H1 (cell line): ENCODE measurements at places on chromosomes 13 and 19.

DNA sequence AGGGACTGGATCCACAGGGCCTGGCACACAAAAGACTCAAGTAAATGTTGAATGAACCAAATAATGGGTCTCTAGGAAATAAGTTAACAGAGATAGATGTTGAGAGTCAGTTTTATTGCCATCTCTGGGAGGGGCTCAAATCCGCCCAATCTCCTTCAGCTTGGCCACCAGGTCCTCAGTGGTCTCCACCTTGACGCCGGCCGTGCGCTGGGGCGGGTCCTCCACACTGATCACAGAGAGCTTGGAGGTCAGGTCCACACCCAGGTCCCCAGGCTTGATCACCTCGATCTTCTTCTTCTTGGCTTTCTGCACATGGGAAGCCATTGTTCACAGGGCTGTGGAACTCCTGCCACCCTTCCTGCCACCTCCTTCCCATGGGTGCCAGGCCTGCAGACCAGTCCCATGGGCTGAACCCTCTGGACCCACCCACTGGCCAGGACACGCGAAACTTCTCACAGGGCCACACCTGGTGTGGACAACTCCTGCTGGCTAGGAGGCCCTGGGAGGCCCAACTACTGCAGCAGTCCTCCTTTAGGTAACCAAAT lies 3.2 kb upstream of the VSIG10L start:
- no peak for DNase-seq

GRCh38 chr19:55857974-55858373 lies 21.6 kb downstream of the NLRP4 start:
- no peak for DNase-seq

GRCh38 chr13:50645092-50645491 lies 198.4 kb downstream of the DLEU7 start:
- no peak for DNase-seq

GRCh38 chr13:65868884-65869283 lies 1361.3 kb downstream of the PCDH9 start:
- no peak for DNase-seq

DNA sequence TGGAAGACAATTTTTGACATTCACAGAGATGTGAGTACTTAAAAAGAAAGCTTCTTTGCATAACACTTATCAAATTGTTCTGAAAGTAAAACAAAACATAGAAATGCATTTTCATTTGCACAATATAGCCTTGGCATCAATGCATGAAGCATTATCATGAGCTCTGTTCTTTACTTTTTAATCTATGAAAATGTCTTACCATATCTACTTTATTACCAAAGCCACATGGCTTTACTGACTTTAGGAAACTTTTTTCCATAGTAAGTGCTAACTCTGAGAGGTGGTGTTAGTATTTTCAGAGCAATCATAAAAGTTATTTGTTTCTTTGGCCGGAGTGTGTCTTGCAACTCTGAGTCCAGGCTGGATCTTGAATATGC lies 10.5 kb downstream of the TNFRSF19 start:
- no peak for DNase-seq

DNA sequence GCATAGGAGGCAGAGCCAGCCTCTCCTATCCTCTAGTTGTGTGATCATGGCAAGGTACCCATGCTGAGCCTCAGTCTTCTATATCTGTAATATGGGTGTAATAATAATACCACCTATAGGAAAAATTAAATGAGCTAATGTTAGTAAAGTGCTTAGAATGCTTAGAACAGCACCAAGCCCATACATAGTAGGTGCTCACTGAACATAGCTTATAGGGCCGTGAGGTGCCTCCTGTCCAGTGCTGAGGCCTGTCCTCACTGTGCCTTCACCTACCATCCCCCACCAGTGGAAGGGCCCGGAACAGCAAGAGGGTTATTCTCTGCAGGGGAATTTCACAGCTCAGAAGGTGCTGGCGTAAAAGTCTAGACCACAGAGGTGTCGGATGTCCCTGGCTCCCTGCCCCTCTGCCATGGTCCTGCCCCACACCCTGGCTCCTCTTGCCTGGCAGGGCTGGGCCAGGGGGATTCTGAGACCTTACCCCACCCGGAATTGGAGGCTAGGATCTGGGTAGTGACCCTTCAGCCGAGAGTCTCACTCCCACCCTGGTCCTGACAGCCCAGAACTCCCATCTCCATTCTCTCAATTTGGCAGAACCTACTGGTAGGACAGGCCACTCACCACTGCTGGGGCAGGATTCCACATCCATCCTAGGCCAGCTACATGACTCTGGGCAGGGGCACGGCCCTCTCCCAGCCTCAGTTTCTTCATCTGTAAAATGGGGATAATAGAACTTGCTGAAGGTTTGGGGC lies 2.2 kb upstream of the SCN1B start:
- no peak for DNase-seq

DNA sequence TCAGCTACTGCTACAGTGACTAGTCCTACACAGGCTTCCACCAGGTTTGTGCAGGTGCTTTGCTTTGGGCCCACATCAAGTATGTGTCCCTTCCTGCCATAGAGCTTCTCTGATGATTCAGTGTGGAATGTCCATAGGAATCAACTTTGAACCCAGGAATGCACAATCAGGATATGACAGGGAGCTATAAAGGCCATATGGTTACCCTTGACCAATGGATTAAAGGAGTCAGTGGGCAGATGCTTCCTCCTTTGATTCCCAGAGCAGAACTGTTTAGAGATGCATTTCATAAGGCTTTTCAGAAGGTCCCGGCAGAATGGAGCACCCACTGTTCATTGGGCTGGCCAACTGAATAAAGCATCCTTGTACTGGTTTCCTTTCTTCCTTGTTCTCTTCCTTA lies 145.2 kb upstream of the WASF3 start:
- DNase-seq: no peak

GRCh38 chr19:51524666-51525264 lies 6.7 kb downstream of the SIGLEC6 start:
- DNase-seq: no peak
